Astrocyte (in vitro differentiated cells and primary cell): ENCODE measurements at places on chromosomes 16 and 17. TPM values are rescaled to one million over a fixed set of nuclear protein-coding genes. Genes with fewer than 3 reads are reported as not detected.

GRCh38 chr16:48632137-48632774 lies 22.3 kb upstream of the N4BP1 start:
- no peak for DNase-seq

GRCh38 chr17:34071886-34072420 lies 183.1 kb upstream of the CCL2 start:
- DNase-seq: no peak

- no peak for DNase-seq
Measured at GRCh38 chr16:30000735-30001631, 4.9 kb downstream of the INO80E start.

Gene TMIGD1
- total RNA-seq: not detected in 2 replicates

Gene DRC3
- 0.43 and 1.1 TPM in 2 replicates for total RNA-seq

- no peak for DNase-seq
Measured at GRCh38 chr16:49458656-49459445, 85.2 kb downstream of the C16orf78 start.

Gene CLEC3A
- not detected in 2 replicates for total RNA-seq

Gene CLEC18A
- 3.4 and 5.7 TPM in 2 replicates for total RNA-seq

DNA sequence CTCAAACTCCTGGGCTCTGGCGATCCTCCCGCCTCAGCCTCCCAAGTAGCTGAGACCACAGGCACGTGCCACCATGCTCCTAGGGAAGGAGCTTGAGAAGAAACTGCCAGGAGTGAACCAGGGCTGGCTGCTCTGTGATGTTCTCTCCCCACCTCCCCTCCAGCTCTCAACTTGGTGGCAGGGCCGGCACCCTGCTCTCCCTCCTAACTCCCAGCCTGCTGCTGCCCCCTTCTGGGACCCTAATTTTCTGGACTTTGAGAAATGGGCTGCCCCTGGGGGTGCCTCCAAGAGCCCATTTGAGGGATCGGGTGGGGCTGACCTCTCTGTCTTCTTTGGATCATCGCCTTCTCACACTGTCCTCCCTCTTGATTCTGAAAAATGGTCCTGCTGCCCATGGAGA lies 14.9 kb upstream of the STAT3 start:
- DNase-seq: no peak

DNA sequence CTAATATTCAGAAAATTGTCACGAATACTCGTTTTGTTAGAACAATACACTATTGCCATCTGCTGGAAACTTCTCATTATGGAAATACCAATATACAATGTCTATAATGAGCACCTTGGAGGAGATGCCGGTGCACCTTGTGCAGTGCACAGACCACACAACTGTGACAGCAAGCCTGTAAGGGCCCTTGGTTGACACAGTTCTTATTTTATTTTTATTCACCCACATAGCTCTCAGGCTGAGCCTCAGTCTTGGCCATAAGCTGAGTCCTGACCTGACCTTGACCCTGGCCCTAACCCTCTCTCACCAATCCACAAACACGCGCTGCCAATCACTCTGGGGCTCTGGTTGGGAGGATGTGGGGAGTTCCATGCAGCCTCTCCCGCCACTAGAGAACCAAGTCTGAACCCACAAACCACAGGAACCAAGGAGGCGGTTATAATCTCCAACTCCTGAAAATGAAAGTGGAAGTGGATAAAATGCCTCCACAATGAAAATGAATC lies 7.6 kb downstream of the AIPL1 start:
- peak; percentile 51 for DNase-seq

DNA sequence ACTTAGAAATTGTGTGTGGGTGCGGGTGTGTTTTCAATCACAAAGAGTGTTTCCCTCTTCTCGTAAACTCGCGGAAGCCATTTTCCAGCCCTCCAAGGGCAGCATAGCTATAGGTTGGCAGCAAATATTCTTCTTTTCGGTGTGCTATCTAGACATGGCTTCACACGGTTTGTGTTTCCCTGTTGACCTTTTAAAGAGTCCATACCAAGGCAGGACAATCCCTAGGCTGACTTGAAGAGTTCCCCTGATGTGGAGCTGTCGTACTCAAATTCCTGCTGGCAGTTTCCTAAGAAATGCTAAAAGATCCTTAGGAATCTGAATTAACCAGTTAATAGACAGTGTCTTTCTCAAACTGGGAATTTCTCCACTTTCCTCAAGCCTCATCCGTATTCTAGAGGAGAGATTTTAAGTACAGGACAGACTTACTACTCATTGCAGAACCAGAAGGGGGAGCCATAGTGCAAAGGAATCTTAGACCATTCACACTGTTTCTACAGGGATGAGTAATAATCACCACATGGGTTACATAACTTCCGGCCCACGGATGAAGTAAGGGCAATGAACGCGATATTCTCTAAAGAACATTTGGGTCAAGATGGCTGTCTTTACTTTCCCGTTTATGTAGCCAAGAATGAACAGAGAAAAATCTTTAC lies 288.6 kb upstream of the ELAC2 start:
- peak; percentile 74 for DNase-seq

- no peak for DNase-seq
Measured at GRCh38 chr17:59154721-59155438, at the start of gene SKA2. TSS of gene SKA2 (minus strand) at chr17:59155186. CDS start at chr17:59155163, 23 bp downstream.

Gene OR3A2
- total RNA-seq: not detected in 2 replicates

DNA sequence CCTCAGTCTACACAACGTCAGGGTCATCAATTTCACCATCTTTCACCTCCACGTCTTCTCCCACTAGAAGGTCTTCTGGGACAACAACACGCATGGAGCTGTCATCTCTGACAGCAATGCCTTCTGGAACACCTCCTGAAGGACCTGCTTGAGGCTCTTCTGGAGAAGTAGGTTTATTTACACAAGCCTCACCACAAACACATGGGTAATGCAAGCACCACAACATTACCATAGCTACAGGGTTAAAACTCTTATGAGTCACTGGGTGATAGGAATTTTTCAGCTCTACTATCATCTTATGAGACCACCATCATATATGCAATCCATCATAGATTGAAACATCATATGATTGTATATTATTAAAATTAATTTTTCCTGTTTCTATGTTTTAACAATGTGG lies 215.4 kb downstream of the CHD9NB start:
- DNase-seq: peak; percentile 29

- DNase-seq: no peak
Measured at GRCh38 chr16:23999663-24000062, 163.9 kb downstream of the PRKCB start.

Gene KRTAP4-6
- not detected in 2 replicates for total RNA-seq

- no peak for DNase-seq
Measured at GRCh38 chr16:81220349-81220748, 18.1 kb upstream of the BCO1 start.

- DNase-seq: peak; percentile 45
Measured at GRCh38 chr17:55743103-55743679, 7.7 kb upstream of the PCTP start.

- DNase-seq: peak; percentile 76
Measured at GRCh38 chr17:41548844-41549595, 20.9 kb upstream of the KRT19 start.

Gene CMTM3
- total RNA-seq: 62.0 and 62.4 TPM in 2 replicates

DNA sequence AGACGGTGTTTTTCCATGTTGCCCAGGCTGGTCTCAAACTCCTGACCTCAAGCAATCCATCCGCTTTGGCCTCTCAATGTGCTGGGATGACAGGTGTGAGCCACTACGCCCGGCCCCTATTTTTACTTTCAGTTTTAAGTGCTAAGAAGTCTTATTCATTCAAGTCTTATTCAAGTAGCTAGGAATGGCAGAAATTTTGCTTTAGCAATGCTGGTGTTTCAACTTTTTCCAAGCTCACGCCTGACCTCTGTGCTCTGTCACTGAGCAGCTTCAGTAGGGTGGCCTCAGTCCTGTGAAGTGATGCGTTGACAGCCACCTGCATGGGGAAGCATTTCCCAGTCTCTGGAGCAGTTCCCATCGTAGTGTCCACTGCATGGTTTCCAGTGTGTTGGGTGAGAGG lies 12.9 kb downstream of the ZNF750 start:
- DNase-seq: no peak

Gene TBC1D26
- total RNA-seq: 0.14 and 0.77 TPM in 2 replicates

DNA sequence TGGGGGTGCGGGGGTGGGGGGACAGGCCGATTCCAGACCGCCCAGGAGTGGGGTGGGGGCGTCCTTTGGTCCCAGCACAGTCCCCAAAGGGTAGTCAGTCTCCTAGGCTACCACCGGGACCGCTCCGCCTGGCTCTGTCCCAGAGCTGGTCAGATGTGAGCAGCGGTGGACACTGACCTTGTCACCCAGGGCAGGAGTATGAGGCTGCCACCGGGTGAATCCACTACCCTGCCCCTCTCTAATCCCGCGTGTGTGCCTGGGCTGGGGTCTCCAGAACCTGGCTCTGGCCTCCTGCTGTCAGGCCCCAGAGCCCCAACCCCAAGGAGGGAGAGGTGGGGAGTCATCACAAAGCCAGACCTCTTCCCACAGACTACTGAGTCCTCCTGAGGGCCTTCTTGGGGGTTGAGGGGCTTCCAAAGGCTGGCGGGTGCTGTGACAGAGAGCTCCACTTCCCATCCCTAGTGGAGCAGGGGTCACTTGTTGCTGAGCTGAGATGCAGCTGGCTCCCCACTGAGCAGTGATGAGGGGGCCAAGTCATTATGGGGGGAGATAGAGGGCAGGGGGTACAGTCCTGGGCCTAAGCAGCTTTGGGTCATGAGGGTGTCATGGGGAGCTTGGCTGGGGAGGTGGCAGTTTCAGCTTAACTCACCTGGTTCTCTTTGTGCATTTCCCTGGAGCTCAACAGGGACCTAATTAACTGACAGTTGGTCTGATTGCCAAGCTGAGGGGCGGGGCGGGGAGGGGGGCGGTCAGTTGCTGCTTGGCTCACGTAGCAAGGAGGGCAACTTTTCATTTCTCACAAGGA lies 1.2 kb downstream of the PPP1R1B start:
- DNase-seq: no peak

Gene SKAP1
- total RNA-seq: not detected in 2 replicates

Gene TAOK1
- 98.2 and 100 TPM in 2 replicates for total RNA-seq

- DNase-seq: no peak
Measured at GRCh38 chr17:33725675-33726271, 432.7 kb upstream of the ASIC2 start.

- DNase-seq: no peak
Measured at GRCh38 chr16:11706180-11706742, 36.4 kb downstream of the TXNDC11 start.

Gene KRTAP1-5
- total RNA-seq: not detected in 2 replicates

DNA sequence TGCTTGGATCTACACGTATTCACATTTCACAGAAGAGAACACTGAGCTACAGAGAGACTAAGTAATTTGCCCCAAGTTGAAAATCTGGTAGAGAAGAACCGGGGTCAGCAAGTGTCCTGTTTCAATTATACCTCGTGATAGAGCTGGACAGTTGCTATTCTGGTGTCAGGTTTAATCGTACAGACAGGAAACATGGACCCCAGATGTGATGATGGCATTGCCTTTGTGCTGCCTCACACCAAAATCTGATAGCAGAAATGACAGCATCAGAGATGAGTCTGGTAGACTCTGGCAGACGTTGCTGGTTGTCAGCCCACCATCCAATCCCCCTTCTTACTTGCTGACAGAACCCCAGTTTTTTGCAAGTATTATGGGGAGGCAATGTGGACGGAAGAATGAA lies 112.1 kb upstream of the FOXF1 start:
- peak; percentile 30 for DNase-seq

Gene MPG
- 56.5 and 62.7 TPM in 2 replicates for total RNA-seq

DNA sequence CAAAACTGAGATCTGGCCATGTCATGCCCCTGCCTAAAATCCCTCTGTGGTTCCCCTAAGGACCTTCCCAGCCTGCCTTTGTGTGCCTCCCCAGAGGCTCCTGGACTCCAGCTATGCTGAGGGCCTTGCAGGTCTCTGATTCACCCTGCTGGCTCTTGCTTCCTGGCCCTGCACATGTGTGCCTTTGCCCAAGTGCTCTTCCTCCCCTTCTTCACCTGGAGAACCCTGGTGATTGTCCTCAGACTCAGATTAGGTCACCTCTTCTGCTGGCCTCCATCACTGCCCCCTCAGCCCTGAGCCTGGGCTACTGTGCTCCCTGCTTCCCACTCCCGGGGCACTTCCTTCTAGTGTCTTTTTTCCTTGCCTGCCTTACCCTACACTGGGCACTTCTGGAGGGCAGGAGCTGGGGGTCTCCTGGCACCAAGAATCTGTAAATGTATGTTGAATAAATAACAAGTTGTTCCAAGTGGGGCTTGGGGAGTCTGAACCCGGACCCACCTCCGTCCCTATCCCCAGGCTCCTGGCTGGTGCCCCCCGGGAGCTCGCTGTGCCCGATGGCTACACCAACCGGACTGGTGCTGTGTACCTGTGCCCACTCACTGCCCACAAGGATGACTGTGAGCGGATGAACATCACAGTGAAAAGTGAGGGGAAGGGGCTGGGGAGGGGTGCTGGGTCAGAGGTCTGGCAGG lies 7.8 kb downstream of the ITGA3 start:
- DNase-seq: peak; percentile 41

- no peak for DNase-seq
Measured at GRCh38 chr16:79867425-79867997, 267.0 kb upstream of the MAF start.

- DNase-seq: no peak
Measured at GRCh38 chr17:44922746-44923470, 7.6 kb upstream of the GFAP start.

Gene SLC5A11
- total RNA-seq: not detected in 2 replicates

DNA sequence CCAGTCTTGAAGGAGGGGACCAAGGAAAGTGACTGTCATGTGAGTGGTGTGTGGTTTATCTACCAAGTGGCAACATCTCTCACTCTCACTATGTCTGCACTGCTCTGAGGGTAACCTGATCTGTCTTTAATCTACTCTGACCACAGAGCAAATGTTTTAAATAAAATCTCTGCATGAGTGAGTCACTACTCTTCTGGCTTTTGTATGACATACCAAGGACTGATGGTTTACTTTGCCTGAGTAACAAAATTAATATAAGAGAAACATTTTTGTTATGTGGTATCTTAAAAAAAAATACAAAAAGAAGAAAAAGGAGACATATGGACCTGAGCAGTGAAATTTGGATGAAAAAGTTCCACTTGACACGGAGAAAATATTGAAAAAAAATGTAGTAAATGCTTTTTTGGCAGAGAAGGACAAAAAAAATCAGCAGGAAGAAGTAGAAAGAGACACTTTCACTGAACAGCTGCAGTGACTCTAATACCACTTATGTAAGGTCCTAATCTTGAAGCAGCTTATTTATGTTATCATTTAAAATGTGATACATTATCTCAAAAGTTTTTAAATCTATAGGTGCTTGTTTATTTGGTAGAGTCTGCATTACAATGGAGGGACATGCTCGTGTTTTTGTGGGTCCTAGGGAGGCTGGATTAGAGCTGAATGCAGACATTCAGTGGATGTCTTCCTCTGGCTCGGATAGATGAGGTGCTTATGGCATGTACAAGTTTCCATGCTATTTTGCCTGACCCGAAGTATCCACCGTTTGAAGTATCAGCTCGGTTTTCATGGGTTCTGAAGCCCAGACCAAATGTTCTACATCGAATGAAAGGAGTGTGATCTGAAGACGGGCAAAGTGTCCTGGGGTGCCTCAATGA lies 240.7 kb downstream of the MAP2K6 start:
- DNase-seq: peak; percentile 92
